ENCODE measurements at places on chromosomes 5 and 9.

DNA sequence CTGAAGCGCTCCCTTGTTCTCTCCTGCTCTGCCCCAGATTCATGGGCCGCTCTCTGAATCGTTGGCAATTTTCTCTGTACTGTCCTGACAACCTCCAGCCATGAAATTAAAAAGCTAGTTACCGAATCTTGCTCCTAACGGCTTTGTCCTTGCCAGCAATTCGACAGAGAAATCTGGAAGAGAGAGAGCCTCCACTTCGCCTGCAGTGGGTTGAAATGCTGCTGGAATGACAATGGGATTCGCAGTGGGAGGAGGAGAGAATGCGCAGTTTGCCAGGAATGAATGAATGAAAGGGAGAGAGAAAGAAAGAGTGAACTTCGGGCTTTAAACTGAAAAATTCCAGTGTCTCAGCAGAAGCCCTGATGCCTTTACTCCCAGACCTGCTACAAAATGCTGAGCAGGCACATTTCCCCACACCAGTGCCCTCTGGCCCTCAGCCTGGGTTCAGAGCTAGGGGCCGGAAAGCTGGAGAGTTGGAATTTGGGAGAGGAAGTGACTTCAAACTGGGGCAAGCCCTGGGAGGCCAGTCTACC is 11.5 kb upstream of the BOD1 start:
- DNase-seq: no peak

DNA sequence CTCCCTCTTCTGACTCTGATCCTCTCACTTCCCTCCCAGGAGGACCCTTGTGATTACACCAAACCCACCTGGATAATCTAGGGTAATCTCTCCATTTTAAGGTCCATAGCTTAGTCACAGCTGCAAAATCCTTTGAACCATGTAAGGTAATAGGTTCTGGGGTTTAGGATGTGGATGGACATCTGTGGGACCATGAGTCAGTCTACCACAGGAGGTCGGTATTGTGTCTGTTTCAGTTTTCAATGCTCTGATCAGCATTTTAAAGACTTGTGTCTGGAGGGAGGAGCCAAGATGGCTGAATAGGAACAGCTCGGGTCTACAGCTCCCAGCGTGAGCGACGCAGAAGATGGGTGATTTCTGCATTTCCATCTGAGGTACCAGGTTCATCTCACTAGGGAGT is 112.6 kb downstream of the CAVIN4 start:
- DNase-seq: no peak

DNA sequence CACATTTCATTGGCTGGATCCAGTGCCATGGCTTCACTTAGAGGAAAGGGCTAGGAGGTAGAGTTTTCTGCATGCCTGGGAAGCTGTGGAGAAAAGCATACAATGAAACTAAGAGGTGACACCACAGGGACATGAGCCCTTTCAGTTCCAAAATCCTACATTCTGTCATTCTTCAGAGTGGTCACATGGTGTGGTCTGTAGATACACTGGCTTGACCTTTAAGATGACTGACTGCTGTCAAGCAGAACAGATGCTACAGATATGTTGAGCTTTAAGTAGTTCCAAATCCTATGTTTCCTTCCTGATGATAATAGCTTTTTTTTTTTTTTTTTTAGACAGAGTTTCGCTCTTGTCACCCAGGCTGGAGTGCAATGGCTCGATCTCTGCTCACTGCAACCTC is 26.2 kb downstream of the DMRT3 start:
- no peak for DNase-seq

GRCh38 chr5:67373518-67373917 is 176.9 kb upstream of the CD180 start:
- no peak for DNase-seq

- DNase-seq: no peak
These were observed 35.8 kb downstream of the DCAF10 start for GRCh38 chr9:37836386-37836785.

DNA sequence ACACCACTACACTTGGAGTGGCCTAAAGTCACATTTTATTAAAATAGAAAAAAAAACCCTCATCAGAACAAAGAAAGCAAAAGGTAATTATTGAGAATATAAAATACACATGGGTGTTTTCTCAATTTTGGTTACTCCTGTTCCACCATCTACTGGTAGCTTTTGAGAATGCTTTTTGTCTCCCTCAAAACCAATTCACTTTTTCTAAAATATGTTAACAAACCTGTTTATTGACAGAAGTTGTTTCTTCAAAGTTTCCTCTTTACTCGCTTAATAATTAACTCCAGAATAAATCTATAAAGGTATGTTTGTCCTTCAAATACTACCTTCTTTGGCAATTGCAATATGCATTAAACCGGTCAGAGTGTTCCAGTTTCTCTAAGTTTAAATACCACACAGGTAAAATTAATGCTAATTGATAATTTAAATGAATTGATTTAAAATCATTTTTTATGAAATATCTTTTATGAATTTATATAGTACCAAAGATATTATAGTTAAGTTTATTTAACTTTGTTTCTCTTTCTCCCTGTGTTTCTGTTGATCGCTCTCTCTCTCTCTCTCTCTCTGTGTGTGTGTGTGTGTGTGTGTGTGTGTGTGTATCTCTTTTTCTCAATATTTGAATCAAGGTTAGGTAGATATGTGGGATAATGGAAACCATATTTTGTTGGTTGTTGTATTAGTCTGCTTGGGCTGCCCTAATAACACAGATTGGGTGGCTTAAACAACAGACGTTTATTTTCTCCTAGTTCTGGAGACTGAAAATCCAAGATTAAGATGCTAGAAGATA is 487.4 kb downstream of the PRDM9 start:
- no peak for DNase-seq

GRCh38 chr9:74674077-74674476 is 176.9 kb downstream of the RORB start:
- no peak for DNase-seq

GRCh38 chr9:95132366-95133324 is 184.9 kb downstream of the FANCC start:
- DNase-seq: peak; percentile 66

DNA sequence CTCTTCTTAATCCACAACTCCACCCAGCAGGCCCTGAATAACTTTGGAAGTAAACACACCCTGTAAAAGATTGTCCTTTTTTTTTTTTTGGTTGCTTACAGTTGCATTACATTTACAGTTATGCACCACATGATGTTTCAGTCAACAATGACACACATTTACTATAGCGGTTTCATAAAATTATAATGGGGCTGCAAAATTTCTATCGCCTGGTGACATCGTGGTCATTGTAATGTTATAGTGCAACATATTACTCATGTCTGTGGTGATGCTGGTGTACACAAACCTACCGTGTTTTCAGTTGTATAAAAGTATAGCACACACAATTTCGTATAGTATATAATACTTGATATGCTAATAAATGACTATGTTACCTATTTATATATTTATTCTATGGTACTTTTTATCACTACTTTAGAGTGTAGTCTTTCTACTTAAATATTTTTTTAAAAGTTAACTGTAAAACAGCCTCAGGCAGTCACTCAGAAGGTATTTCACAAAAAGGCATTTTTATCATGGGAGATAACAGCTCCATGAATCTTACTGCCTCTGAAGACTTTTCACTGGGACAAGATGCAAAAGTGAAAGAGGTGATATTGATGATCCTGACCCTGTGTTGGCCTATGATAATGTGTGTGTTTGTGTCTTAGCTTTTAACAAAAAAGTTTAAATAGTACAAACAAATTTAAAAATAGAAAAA is 695.4 kb upstream of the CDH18 start:
- DNase-seq: no peak

- DNase-seq: peak; percentile 80
These were observed 13.4 kb upstream of the VPS13A start for GRCh38 chr9:77163884-77164283.

DNA sequence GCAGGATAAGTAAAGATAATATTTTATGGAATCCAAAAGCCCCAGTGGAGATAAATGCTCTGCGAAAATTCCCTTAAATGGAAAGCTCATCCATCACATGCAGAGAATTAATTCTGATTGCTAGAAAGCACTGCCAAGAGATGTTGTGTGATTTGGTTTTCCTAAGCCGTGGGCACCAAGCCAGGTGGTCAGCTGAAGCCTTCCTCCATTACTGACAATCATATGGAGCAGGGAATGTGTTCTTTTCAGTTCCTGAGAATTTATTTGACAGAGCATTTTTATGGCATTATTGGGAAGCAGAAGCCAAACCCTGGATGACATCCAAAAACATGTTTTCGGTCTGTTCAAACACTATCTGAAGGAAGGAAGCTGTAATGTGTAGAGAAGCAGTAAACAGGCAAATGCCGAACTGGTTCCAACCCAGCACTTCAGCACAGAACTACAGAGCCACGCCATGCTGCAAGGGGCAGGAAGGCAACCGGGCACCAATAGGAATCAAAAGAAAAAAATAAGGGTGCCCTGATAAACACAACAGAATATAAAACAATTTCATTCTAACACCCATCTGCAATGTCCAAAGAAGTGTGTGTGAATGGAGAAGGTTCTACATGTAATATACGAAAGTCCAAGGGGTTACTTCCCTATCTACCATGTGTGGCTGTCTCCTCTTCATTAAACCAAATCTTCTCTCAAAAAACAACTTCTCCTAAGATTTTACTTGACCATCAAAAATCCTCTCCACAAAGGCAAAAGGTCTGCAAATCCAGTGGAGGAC is 12.3 kb downstream of the ARSB start:
- DNase-seq: peak; percentile 72

DNA sequence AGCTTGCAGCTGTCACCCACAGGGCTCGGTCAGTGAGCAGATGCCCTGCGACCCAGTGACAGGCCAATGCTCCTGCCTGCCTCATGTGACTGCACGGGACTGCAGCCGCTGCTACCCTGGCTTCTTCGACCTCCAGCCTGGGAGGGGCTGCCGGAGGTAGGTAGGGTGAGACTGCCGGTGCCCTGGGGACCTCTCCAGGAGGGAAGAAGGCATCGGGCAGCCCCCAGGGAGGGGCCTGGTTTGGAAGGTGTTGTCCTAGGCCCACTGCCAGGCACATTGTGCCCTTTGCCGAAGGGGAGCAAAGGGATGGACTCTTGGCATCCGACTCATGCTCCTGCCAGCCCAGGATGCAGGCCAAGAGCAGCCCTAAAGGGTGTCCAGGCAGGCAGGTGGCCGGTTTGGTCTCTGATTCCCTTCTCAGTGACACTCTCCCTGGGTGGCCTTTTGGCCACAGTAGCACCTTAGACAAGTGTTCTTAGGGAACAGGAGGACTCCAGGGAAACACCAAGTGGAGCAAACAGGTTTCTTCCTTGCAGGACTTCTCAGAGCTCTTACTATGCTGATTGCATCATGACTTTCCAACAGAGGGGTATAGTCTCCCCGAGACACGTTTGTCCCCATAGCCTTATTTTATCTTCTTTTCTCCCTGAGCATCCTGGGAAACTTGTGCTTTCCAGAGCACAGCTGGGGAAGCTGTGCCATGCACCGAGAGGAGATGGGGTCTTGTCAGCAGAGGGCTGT is 28.1 kb upstream of the AIF1L start:
- no peak for DNase-seq

GRCh38 chr9:107898761-107899160 is 409.2 kb upstream of the KLF4 start:
- DNase-seq: peak; percentile 19

DNA sequence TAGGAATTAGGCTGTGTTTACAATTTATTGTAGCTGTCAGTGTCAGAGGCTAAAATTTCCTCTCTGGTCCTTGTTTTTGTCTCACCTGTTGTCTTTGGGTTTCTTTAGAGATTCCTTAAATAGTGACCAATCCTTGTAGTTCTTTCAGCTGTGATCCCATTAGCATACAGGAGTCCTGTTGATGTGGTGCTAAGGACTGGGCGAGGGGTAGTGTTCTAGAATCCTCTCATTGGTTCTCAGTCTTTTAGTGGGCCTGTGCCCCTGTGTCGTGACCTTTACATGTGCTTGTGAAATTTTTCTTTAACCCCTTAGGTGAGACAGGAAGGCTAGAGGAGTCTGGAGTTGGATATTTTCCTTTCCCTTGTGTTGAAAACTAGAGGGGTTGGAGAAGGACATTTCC is 51.2 kb downstream of the ZNF618 start:
- no peak for DNase-seq

DNA sequence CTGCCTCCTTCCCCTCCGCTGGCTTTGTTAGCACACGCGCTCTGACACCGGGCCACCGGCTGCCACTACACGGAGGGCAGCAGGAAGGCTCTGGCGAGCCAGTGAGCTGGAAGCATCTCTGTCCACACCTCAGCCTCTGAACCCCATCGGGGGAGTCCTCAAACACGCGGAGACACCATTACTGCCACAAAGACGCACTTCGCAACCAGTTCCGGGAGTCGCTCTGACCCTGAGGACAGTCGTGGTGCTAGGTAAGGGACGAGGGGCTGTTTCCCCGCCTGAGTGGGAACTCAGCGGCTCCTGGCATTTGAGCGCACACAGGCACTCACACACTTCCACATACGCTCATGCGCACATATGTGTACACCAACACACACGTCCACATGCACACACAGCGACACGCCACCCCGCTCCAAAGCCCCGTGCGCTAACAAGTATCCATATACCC is 160.0 kb downstream of the C9orf152 start:
- no peak for DNase-seq

DNA sequence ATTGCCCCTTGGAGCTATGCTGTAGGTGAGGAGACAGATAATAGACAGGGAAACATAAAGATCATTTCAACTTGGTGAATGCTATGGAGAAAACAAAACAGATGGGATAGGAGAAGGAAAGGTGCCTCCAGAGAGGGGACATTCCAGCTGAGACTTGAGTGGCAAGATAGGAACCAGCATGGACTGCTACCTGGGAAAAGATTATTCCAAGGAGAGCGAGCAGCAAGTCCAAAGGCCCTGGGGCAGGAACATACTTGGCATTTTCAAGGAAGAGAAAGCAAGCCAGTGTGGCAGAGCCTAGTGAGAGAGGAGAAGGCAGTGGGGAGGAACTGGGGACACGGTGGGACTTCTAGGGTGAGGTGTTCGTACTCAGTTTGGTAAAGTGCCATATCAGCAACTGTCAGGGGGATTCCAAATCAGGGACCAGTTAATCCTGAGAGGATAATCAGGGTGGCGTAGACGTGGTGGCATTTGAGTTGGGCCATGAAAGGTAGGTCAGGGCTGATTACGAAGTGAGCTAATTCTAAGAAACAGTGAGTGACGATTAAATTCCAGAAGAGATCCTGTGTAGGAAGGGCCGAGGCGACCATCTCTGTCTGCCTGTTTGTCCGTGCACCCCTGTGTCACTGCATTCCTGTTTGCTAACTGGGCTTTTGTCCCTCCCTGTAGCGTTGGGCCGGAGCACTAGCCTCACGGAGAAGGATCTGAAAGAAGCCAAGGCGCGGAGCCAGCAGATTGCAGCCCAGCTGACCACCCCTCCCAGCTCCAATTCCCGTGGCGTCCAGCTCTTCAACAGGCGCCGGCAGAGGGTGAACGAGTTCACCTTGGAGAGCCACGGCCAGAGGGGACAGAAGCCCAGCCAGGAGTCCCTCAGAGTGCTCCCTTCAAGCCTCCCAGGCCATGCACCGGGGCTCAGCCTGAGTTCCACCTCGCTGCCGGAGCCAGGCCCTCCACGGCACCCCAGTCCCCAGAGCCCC is 7.1 kb downstream of the SYNPO start:
- no peak for DNase-seq

Data from fibroblast of skin of right biceps (primary cell).